ENCODE measurements at places on chromosomes 12 and 14. TPM values are rescaled to one million over a fixed set of nuclear protein-coding genes. Genes with fewer than 3 reads are reported as not detected.

DNA sequence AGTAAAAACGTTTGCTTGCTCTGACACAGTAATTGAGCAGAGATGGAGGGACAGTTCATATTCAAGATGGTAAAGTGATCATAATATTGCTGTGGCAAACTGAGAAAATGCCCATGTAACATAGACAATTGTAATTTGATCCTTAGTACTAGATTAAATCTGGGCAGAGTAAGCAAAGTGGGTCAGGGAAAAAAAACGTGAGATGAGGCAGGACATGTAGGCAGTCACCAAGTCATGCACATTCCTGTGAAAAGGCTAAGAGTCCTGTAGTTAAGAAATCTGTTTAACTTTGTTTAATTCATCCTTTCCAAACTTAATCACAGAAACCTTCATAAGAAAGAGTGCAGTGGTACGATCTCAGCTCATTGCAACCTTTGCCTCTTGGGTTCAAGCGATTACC is 16.1 kb downstream of the BTBD7 start:
- DNase-seq = no peak

DNA sequence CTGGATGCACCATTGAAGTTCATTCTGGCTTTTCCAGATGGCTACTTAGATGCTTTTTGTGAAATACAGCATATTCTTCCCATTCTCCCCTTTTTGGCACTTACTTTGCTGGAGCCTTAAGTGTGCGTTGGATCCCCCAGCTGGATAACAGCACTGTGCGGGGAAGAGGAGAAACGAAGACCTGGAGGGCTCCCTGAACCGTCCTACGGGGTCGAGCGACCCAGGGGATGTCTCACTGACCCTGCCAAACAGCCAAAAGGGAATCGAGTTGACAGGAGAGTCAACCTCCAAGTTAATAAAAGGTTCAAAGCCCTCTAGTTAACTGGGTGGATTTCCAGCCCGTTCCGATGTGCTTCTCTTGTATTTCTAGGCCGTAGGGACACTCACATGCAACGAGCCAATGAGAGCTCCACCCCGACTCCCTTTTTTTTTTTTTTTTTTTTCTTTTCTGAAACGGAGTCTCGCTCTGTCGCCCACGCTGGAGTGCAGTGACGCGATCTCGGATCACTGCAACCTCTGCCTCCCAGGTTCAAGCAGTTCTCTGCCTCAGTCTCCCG is 1.0 kb upstream of the CAMKK2 start:
- peak; percentile 40 for DNase-seq

- peak; percentile 56 for DNase-seq
Observed at GRCh38 chr14:21023174-21023573, 1.7 kb downstream of the NDRG2 start.

DNA sequence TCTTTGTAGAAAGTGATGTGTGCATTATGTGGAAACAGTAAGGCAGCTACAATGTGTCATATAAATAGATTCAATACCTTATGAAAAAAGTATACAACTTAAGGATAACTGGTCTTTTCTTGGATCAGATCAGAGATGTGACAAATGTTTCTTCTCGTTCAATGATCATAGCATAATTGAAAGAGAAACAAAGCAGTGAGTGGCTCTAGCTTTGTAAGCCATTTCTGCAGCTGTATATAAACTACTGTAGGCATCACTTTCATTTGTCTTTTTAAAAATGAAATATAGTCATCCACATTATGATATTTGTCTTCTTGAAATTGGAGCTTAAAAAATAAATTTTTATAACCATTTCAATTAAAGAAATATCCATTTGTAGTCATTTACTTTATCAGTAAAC is 63.8 kb upstream of the LMO3 start:
- no peak for DNase-seq

DNA sequence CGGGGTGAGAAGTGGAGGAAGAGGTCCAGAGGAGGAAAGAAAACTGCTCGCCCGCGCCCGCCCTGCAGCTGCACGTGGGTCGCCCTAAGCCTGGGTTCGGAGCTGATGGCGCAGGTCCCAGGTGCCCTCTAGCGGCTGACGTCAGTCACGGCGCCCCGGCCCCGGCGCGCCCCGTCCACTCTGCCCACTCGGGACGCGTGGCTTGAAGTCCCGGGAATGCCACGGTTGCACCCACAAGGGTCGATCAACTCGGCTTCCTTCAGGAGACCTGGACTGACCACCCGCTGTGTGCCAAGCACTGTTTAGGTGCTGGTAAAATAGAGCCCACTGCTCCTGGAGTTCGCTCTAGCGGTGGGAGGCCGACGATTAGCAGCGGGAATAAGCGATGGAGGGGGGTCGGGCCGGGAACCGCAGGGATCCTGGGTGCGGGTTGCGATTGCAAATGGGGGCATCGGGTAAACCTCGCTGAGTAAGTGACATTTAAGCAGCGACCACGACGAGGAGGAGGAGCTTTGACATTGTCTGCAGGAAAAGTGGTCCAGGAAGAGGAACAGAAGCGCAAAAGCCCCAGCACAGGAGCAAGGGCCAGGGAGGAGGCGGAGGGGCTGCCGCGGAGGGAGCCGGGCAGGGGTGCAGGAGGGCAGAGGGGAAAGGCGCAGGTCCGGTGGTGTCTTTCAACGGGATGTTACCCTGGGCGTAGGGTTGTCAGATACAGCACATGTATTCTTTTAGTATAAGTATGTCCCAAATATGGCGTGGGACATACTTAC is 5.1 kb upstream of the ZNF839 start:
- peak; percentile 90 for DNase-seq

Gene FOXG1
- not detected for total RNA-seq
